Erythroblast (primary cell): ENCODE measurements at places on chromosomes 13 and 19.

GRCh38 chr13:78197231-78197630, 278.6 kb upstream of the EDNRB start:
- DNase-seq: no peak

DNA sequence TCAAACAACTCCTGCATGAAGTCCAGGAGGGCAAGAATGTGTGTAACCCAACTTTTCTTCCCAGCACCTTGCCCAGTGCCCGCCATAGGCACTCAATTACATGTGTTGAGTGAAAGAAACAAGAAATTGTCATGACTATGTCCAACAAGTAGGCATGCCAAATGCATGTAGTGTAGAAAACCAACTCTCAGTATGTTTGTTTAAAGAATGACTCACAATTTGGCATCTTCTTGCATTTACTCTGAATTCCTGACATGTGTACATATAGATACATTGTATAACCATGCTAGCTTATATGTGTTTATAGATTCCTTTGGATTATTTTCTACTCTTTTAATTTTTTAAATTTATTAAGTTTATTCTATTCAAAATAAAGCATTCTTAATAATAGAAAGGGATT, 305.0 kb downstream of the EFNB2 start:
- DNase-seq: no peak

GRCh38 chr19:53182202-53182601, 11.0 kb downstream of the ZNF665 start:
- DNase-seq: no peak

- peak; percentile 36 for DNase-seq
Measured at GRCh38 chr13:99042521-99043250, 64.8 kb upstream of the DOCK9 start.

DNA sequence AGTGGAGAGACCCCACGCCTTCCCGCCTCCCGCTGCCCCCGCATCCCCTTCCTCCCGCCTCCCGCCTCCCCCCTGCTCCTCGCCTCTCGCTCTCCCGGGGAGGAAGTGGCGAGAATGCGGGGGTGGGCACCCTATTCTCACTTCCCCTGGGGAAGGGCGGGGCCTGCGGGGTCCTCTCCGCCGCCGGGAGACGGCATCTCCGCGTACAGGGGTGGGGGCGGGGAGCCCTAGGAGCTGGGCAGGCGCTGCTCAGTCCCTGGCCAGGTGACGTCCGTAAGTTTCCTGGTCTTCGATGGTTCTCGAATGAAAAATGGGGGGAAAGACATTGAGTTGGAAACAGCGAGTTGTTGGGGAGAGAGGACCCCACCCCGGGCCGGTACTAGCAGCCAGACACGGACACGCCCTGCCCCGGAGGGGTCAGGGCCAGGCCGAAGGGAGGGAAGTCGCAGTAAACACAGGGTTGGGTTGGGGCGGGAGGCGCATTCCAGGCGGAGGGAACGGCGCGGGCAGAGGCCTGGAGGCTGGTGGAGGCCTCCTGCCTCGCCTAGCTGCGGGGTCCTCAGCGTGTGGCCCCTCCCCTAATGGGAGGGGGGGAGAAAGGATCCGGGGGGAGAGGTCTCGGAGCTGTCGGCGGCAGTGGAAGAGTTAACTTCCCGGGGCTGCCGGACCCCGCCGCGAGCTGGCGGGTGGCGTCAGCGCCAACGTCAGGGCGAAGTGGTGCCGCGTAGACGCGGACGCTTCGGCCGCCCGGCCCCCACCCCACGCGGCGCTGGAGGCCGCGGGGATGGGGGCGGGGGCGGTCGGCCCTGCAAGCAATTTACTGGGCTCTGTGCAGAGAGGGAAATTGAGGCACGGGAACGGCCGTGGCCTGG, 10.4 kb upstream of the JUND start:
- peak; percentile 74 for DNase-seq

GRCh38 chr19:35306473-35307246, 14.7 kb downstream of the MAG start:
- DNase-seq: no peak

GRCh38 chr19:39595950-39596349, 6.4 kb upstream of the LGALS13 start:
- no peak for DNase-seq

DNA sequence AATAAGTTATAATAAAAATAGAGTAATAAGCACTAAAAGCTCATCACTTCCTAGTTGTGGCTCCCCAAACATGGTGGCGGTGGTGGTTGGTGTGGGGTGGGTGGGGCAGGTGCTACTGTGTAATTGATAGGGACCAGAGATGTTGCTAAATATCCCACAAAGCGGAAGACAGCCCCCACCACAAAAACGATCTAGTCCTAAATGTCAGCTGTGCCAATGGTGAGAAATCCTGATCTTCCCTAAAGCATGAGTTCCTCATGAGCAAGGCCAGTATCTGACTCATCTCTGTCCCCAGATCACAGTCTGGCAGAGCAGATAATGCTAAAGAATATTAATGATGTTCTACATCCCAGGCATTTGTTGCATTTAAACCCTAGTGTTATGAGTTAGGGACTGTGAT, 1.9 kb upstream of the EDDM13 start:
- DNase-seq: peak; percentile 12

- DNase-seq: peak; percentile 64
Measured at GRCh38 chr19:45752639-45753038, 16.4 kb downstream of the SIX5 start.

- DNase-seq: no peak
Measured at GRCh38 chr13:44792096-44792495, 197.2 kb downstream of the NUFIP1 start.

DNA sequence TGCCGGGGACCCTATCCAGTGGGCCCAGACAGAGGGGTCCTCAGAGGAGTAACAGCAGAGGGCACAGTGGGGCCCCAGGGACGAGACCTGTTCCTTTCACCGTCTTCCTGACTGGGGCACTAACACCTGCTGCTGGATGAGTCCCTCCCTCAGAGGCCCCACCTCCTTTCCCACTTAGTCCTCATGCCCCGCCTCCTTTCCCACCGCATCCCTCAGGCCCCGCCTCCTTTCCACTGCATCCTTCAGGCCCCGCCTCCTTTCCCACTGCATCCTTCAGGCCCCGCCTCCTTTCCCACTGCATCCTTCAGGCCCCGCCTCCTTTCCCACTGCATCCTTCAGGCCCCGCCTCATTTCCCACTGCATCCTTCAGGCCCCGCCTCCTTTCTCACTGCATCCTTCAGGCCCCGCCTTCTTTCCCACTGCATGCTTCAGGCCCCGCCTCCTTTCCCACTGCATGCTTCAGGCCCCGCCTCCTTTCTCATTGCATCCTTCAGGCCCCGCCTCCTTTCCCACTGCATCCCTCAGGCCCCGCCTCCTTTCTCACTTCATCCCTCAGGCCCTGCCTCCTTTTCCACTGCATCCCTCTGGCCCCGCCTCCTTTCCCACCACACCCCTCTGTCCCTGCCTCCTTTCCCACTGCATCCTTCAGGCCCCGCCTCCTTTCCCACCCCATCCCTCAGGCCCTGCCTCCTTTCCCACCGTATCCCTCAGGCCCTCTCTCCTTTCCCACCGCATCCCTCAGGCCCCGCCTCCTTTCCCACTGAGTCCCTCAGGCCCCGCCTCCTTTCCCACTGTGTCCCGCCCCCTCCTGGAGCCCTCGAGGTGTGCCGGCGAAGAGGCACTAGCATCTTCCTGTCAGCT, 6.7 kb downstream of the SPPL2B start:
- DNase-seq: peak; percentile 64

- DNase-seq: no peak
Measured at GRCh38 chr19:47499371-47499770, 15.4 kb upstream of the KPTN start.
